NCI-H1092 (cell line): ENCODE measurements at places on chromosomes 1 and 21.

DNA sequence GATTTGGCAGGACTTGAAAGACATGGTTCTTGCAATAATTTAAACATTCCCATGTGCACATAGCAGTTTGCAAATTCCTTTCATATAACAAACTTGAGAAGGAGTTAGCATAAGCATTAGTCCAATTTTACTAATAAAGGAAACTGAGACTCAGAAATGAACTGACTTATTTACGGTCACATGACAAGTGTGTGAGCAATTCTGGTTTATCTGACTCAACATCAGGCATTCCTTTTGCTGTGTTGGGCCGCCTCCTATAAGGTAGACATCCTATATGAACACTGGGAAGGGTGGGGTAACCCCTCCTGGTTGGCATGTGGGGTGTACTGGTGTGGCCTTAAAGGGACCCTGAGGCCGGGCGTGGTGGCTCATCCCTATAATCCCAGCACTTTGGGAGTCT, 8.5 kb upstream of the CPT2 start:
- no peak for DNase-seq

DNA sequence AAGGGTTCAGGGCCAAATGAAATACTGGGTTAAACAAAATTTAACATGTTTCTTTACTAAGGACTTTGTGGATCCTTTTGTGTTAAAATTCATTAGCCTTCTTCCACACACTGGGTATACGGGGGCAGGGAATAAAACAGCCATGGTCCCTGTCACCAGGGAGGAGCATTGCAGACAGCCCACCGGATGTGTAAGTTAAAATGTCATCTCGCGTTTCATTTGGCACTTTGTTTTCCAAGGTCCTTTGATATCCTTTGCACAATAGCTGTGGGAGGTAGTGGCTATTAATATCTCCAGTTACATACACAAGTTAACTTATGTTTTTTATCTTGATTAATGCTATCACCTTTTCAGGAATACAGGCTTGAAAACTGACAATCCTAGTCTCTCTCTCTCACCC, 172.7 kb downstream of the BARHL2 start:
- no peak for DNase-seq

GRCh38 chr21:24897883-24898282, 709.4 kb downstream of the MRPL39 start:
- DNase-seq: no peak

DNA sequence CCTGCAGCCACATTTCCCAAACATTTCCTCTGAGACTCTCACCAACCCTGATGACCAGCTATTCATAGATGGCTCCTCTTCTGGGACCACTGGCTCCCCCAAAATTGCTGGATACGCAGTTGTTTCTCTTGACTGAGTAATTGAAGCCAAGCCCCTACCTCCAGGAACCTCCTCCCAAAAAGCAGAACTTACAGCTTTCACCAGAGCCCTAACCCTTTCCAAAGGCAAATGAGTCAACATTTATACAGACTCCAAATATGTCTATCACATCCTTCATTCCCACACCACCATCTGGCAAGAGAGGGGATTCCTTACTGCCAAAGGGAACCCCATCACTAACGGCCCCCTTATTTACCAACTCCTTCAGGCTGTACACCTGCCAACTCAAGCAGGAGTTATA, 20.3 kb upstream of the CA6 start:
- peak; percentile 29 for DNase-seq

DNA sequence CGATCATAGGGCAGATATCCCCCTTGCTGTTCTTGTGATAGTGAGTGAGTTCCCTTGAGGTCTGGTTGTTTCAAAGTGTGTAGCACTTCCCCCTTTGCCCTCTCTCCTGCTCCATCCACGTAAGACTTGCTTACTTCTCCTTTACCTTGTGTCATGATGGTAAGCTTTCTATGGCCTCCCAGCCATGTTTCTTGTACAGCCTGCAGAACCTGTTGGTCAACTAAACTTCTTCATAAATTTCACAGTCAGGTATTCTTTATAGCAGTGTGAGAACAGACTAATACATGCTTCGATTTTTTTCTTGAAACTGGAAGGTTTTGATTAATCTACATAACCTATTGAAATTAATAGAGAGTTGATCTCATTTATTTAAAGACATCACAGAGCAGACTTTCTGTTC, 302.5 kb upstream of the PBX1 start:
- DNase-seq: no peak

DNA sequence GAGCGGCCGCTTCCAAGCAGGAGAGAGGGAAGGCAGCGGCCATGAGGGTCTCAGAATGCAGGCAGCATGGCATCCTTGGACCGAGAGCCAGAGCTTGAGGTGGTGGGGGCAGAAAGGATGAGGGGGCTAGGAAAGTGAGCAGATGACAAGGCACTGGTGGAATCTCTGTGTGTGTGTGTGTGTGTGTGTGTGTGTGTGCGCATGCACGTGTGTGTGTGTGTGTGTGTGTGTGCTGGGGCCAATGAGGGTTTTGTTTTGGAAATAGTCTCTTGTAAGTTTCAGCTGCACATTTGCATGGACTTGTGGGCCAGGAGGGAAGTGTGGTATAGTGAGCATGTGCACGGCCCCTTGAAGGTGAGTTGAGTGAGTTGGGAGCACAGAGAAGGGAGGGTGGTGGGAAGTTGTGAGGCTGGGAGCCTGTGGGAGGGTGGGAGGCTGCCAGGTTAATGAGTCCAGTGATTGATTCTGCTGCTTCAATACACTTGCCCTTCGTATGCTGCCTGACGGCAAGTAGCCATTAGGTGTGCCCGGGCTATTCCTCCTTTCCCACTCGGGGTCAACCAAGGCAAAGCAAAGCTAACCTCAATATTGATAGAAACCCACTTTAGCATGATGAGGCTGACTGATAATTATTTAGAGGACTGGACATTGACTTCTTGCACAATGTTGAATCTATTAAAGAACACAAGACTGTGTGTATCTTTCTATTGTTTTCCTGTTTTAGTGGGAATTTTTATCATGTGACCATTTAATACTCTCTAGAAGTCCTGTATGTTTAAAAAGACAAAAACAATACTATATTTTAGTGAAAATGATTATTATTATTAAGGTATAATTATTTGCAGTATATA, 80.3 kb downstream of the PROX1 start:
- DNase-seq: no peak

- DNase-seq: no peak
These were observed 219.6 kb downstream of the PDE4B start for GRCh38 chr1:66012106-66012784.

- no peak for DNase-seq
These were observed 71.6 kb downstream of the NENF start for GRCh38 chr1:212504171-212504803.

- DNase-seq: no peak
These were observed 13.9 kb downstream of the PLA2G2F start for GRCh38 chr1:20153000-20153418.

DNA sequence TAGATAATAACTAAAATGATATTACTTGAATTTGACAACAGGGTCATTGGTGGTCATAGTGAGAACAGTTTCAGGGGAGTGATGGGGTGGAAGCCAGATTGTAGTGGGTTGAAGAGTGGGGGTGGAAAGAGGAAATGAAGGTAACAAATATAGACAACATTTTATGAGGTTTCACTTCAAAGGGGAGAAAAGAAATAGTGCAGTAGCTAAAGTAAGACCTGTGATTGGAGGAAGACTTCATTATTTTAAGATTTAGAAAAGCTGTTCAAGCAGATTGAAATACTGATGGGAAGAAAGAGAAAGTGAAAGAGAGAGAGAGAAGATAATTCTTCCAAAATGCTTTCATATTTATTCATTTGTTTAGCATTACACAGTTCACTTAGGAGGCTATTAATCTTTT, 52.0 kb upstream of the KCNA3 start:
- no peak for DNase-seq

- DNase-seq: peak; percentile 70
These were observed at the start of gene WDR26 for GRCh38 chr1:224434691-224435317. Gene WDR26, minus strand, starts transcription at chr1:224434797.
